Activated naive CD4-positive, alpha-beta T cell treated with Interleukin-2 at 50 U/mL for 16 hours (primary cell): ENCODE measurements at places on chromosomes 5 and 9.

DNA sequence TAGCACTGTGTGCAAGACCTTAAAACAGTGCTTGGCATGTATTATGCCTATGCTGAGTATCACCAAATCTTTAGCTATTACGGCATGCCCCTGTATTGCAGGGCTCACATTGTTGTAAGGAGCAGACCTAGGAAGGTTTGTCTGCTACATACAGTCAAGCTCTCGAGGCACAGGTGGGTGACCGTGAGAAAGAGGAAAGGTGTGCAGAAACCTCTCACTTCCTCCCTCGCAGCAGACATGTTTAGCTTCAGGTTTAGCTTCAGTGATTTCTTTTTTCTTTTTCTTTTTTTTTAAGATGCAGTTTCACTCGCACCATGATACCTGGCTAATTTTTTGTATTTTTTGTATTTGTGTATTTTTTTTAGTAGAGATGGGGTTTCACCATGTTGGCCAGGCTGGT is 275.8 kb upstream of the RIOK2 start:
- DNase-seq = no peak

DNA sequence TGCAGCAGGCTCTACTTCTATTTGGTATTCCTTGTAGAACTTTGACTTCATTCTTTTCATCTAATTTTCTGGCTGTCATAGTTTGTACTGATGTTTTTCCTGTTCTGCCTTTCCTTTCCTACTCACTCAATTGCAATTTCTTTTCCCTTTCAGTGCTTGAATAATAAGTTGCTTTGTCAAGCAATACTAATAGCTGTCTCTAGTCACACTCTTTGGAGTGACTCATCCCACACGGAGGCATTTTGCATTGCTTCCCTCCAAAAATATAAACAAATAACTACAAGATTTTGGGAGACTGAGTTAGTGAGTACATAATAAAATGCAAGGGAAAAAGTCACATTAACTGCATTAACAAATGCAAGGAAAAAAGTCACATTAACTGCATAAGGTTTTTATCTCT is 465.9 kb downstream of the CDH9 start:
- no peak for DNase-seq

- DNase-seq = no peak
These were observed 7.6 kb upstream of the TRMT10B start for GRCh38 chr9:37745970-37746369.

- no peak for DNase-seq
These were observed 29.7 kb upstream of the ARAP3 start for GRCh38 chr5:141711687-141712086.

DNA sequence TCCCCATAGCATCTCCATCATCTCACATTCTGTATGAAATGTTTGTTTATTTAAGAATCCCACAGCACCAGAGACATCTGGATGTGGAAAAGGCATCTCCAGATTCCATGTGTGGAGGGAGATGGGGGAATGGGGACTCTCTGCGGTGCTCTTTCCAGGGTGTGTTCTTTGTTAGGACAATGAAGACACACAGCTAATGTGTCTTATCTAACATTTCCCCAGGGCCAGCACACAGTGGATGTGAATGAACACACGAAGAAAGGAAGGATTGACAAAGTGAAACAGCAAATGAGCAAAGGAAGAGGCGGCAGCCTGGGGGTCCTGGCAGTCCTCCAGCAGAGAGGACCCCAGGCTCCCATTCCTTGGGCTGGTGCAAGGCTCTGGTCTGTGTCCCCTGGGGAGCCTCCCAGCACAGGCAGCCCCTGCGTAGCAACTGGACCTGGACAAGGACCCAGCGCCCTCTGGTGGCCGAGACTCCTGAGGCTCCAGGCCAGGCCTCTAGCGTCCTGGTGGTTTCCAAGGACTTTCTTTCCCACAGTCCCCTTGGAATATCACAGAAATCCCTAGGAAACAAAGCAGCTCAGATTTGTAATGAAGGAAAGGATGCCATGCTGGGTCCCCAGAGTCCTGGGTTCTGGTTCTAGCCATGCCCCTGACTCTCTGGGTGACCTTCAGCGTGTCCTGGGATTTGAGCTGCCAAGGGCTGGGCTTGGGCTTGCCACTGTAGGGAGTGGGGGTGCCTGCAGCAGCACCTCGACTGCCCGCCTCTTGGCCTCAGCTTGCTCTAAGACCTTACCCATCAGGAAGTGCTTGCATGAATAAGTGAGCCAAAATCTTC is 3.5 kb upstream of the PDLIM7 start:
- peak; percentile 86 for DNase-seq

GRCh38 chr5:82564963-82565362 is 286.8 kb upstream of the RPS23 start:
- no peak for DNase-seq

DNA sequence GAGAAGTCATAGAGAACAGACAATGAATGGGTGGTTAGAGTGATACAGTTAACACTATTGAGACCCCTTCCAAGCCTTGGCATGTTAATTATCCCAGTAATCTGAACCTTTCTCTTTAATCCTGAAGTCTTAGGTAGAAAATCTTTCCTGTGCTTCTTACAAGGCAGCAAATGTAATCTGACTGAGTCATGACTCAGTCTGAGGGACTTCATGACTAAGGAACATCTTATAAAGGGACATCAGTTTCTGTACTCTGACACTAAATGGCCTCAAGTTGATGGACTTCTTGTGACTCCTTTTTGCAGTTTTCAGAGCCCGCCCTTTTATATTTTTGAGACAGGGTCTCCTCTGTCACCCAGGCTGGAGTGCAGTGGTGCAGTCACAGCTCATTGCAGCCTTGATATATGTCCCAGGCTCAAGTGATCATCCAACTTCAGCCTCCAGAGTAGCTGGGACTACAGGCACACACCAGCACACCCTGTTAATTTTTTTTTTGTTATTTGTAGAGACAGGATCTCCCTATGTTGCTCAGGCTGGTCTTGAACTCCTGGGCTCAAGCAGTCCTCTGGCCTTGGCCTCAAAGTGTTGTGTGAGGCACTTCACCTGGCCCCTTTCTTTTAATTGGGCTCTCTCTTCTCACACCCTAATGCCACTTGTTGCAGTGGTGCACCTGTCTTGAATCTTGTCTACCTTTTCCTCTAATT is 9.5 kb downstream of the EXOSC3 start:
- no peak for DNase-seq

GRCh38 chr9:78453450-78453849 is 156.5 kb downstream of the PSAT1 start:
- no peak for DNase-seq

GRCh38 chr5:150485693-150486401 is 22.1 kb upstream of the NDST1 start:
- DNase-seq = peak; percentile 27

GRCh38 chr5:107457138-107457537 is 213.6 kb downstream of the EFNA5 start:
- no peak for DNase-seq

DNA sequence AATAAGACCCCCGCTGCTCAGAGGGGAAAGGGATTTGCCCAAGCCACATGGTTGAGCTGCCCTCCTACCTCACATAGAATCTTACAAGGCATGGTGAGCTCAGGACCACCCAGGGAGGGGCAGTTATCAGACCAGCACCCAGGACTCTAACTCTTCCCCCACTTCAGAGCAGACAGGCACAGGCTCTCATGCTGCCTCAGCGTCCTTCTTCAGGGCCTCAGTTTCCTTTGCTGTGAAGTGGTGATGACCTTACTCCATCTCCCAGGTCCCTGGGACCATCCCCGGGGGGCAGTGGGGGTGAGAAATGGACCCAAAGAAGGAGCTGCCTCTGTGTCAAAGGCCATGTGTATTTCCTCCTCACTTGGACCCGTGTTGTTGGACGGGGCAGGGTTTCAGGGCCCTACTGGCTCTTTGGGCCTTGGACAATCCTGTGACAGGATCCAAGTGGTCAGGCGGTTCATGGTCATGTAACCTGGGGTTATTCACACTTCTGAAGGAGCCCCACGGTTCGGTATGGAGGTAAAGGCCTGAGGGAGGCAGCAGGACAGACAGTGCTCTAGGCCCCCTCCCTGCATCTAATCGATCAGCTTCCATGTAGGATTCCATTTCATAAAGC is 31.7 kb upstream of the CSF1R start:
- DNase-seq = no peak

GRCh38 chr5:173679909-173680630 is 63.6 kb upstream of the BOD1 start:
- no peak for DNase-seq

- DNase-seq = peak; percentile 47
These were observed 1.5 kb downstream of the VDAC1 start for GRCh38 chr5:134003064-134003816.

- no peak for DNase-seq
These were observed 41.2 kb downstream of the GPR21 start for GRCh38 chr9:123074628-123075027.

GRCh38 chr9:109317979-109318741 is 2.7 kb downstream of the EPB41L4B start:
- no peak for DNase-seq

GRCh38 chr9:81499021-81499454 is 190.3 kb downstream of the TLE1 start:
- no peak for DNase-seq

DNA sequence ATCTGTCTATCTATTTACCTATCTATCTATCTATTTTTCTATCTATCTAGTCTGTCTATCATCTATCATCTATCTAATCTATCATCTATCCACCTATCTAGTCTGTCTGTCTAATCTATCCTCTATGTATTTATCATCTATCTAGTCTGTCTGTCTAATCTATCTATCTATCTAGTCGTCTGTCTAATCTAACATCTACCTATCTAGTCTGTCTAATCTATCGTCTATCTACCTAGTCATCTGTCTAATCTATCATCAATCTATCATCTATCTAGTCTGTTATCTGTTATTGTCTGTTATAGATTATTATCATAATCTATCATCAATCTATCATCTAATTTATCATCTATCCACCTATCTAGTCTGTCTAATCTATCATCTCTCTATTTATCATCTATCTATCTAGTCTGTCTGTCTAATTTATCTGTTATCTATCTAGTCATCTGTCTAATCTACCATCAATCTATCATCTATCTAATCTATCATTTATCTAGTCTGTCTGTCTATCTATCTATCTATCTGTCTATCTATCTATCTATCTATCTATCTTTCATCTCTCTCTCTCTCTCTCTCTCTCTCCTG is 80.2 kb upstream of the ZNF618 start:
- no peak for DNase-seq

- no peak for DNase-seq
These were observed 88.3 kb upstream of the COL5A1 start for GRCh38 chr9:134553061-134553891.

GRCh38 chr9:8351436-8351835 is 551.9 kb upstream of the DMAC1 start:
- DNase-seq = no peak

DNA sequence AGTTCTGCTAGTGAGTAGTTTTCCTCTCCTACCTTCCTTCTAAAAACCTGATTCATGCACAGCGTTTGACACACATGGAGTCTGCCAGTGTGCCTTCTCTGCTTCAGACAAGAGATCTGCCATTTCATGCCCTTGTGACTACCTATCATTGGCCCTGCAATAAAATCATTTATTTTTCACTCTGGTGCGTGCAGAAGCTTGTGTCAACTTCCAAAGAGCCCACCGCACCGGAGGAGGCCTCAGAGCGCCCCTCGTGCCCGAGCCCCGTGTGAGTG is 13.7 kb downstream of the HNRNPH1 start:
- DNase-seq = no peak

- peak; percentile 81 for DNase-seq
These were observed 30.0 kb upstream of the PSD2 start for GRCh38 chr5:139765409-139766217.

DNA sequence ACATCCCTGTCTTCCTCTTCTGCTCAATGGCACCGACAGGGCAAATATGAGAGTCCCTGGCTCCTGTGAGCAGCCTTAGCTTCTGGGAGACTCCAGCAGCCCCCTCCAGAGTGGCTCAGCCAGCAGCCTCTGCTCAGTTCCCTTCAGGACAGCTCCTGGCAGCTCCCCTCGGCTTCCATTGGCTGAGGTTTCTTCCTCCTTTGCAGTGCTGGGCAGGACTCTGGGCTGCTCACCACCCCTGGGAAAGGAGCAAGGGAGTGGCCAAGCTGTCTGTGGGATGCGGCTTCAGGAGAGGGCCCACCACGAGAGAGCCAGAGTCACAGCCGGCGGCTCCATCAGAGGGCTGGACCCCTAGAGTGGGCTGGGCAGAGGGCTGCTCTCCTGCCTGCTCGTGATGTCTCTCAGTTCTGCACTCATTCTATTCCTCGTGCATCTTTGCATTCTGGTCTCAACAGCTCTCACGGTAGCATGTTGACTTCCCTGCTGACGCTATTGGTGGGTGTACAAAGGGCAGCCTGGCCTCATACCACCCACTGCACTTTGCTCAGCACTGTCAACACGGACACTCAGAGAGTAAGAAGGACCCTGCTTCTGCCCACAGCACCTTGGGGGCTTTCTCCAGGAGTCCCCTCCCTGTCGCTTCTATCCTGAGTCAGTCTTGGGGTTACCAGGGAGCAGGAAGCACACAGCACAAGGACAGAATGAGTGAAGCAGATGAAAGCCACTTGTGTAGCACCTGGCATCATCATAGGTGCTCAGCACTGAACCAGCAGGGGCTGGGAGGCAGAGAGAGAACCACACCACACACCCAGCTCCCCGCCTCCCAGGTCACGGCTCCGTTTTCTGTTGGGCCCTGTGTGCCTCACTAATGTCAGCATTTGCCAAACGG is 80.9 kb upstream of the ALDH1B1 start:
- no peak for DNase-seq
